ENCODE measurements at places on chromosomes 11 and 22.

GRCh38 chr11:69984457-69985261, 93.5 kb upstream of the ANO1 start:
- no peak for DNase-seq

DNA sequence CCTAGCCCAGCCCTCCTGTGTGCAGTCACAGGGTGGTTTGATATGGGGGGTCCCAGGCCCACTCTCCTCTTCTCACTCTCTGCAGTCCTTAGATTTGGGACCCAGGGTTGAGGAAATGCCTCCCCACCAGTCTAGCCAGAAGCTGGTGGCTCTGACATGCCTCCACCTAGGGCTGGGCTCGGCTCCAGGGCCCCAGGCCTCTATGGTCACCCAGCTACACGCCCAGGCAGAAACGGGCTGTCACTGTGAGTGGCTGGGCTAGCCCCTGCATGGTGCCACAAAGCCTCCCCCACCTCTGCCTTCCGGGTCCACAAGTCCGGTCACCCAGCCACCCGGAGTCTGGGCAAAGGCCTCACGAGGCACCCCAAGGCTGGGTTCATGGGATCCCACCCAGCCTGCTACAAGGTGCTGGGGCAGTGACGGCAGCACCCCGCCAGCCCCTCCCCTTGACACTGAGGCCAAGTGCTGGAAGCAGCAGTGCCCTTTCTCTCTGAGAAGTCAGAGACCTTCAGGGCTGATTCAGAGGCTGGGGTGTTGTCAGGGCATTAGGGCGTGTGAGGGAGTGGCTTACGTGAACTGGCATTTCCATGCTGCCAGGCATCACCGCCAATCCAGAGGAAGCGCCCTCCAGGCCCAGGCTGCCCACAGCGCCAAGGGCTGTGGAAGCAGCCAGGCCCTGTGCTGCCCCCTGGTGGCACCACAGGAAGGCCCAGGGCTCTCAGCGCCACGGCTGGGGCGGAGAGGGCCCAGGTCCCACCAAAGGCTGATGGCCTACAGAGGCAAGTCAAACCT, 638 bp upstream of the PITPNM1 start:
- peak; percentile 52 for DNase-seq

DNA sequence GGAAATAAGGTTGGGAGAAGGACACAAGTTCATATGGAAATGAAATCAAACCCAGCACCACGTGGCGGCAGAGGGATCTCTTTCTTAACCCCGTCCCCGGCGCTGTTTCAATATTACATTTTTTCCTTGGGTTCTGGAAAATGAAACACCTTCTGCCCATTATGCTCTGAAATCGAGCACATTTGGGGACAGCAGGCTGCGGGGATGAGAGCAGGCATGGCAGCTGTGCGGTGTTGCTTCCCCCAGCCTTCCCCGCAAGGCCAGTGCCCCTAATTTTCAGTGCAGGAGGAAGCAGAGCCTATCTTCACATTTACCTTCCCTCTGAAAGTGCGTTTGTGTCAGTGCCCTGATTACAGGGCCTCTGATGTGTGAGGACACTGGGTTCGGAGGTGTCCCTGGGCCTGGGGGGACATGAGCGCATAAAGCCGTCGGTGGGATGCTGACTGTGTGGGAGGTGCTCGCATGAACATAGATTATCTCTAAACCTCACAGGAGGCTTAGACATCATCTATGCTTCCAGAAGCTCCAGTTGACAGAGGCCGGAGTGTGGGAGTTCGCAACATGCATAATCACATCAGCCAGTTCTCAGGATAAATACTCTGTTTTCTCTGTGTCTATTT, 921.3 kb downstream of the BRD1 start:
- DNase-seq: no peak

DNA sequence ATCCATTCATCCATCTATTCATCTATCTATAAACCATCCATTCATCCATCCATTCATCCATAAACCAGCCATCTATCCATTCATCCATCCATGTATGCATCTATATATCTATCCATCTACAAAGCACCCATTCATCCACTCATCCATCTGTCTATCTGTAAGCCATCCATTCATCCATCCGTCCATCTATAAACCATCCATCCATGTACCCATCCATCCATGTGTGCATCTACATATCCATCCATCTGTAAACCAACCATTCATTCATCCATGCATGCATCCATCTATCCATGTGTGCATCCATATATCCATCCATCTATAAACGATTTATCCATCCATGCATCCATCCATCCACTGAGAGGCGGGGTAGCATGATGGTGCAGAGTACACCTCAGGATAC, 58.4 kb downstream of the MPPED1 start:
- DNase-seq: no peak

- DNase-seq: no peak
Measured at GRCh38 chr22:22614065-22614464, 30.3 kb upstream of the GGTLC2 start.

GRCh38 chr11:2842876-2843275, 42.7 kb downstream of the CDKN1C start:
- DNase-seq: no peak

- DNase-seq: no peak
Measured at GRCh38 chr22:23714596-23715578, 24.1 kb downstream of the RGL4 start.

GRCh38 chr11:117816151-117816741, 8.3 kb downstream of the FXYD2 start:
- no peak for DNase-seq

GRCh38 chr11:93757301-93757700, 15.8 kb downstream of the C11orf54 start:
- DNase-seq: no peak

DNA sequence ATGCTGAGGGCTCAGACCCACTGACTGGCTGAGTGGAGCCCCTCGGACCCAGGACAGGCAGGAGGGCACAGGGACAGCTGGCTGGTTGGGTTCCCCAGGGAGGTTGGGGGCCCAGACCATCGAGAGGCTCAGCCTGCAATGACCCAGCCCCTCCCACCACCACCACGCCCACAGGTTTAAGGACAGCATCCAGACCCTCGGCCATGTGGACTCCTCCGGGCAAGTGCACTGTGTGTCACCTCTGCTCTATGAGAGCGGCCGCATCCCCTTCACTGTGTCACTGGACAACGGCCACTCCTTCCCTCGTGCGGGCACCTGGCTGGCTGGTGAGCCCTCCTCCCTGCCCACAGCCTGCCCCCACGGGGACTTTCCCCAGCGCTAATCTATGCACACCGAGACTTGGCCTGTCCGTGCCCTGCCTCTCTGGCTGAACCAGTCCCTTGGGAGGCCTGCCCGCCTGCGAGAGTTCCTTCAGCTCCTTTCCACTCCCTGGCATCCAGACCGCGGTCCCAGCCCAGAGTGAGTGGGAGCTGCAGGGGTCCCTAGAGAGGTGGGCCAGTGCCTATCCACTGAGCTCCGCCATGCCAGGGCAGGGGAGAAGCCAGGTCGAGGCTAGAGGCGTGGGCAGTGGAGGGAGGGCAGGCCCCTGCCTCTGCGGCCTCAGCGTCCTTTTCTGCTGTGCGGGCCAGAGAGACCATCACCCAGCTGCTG, 2.2 kb downstream of the SUSD2 start:
- DNase-seq: no peak

- DNase-seq: no peak
Measured at GRCh38 chr11:116104498-116105174, 600.4 kb upstream of the CADM1 start.

DNA sequence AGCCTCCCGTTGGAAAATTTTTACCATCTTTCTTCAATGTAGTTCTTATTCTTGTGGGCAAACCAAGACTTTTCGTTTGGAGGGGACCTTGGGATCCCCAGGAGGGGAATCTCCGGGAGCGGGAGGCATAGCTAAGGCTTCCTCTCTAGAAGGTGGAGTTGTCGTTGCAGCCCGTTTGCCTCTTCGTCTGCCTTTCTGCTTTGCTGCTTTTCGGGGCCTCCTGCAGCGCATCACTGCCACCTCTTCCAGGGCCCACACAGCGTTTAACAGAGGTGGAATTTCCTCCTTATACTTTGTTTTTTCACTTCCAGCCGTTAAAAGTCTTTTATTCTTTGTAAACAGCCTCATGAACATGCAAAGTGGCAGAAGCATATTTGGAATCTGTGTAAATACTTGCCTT, 3.5 kb upstream of the IFITM3 start:
- DNase-seq: no peak

GRCh38 chr11:15153231-15153630, 38.5 kb downstream of the INSC start:
- DNase-seq: no peak

DNA sequence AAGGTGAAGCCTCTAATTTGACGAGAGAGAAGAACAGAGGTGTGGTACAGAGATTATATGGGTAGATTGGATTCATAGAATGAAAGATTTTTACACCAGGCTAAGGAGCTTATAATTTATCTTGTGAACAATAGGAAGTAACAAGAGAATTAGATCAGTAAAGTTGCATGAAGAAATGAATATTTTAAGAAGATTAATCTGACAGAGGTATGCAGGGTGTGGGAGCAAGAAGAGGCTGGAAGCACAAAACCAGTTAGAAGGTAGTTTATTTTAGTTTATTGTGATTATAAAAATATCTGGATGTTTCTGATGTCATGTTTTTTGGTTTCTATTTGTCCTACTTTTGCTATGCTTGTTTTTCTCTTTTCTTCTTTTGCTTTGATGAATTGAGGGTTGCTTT, 15.7 kb downstream of the SLC5A12 start:
- no peak for DNase-seq

Data from astrocyte of the cerebellum (primary cell).